NCI-H187 treated with DMSO at 0.1 percent for 48 hours (cell line): ENCODE measurements at places on chromosomes 16 and 17.

DNA sequence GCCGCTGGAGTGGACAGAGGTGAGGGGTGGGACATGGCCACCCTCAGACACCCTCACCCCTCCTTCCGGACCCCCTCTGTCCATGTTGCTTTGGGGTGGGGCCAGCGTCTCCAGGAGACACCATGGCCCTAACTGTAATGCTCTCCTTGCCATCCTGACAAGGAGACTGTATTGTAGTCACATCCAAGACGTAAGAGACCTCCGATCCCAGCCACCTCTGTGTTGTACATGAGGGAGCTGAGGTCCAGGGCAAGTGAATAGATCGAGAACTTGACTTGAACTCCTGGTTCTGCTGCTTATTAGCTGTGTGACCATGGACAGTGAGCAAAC is 30.2 kb downstream of the POLR3E start:
- no peak for DNase-seq

DNA sequence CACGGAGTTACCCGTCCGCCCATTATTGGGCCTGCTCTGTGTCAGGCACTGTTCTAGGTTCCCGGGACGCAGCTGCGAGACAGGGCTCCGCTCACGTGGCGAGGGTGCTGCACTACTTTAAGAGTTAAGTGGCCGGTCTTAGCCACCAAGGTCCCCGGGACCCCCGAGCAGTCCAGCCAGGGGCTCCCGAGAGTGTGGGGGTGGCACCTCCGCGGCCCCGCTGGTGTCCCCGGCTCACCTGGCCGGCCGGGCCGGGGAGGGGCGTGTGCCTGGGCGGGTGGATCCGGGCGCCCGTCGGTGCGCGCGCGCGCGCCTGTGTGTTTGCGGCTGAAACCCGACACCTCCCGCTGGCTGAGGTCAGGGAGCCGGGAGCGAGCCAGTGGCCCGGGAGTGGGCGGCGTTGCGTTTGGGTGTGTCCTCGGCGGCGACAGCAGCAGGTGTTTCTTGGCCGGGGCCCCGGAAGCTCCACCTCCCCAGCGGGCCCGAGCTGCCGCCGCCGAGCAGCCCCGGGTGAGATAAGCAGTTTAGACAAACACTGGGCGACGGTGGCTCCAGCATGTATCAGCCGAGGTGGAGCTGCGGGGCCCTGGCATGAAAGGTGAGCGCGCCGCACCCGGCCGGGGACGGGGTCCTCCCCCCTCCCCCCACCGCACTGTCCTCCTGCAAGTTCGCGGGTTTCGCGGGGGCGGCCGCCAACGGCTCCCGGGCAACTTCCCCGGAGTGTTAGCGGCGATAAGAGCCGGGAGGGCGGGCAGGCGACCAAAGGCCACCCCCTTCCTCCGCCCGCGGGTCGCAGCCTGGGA is at the start of gene GSE1:
Gene GSE1 (plus strand): TSS at position 522 of the 803 bp plus-strand sequence. CDS start 70 bp downstream, at position 592.
- no peak for DNase-seq

- DNase-seq: no peak
Observed at GRCh38 chr16:72500545-72500944, 328.6 kb upstream of the PMFBP1 start.

DNA sequence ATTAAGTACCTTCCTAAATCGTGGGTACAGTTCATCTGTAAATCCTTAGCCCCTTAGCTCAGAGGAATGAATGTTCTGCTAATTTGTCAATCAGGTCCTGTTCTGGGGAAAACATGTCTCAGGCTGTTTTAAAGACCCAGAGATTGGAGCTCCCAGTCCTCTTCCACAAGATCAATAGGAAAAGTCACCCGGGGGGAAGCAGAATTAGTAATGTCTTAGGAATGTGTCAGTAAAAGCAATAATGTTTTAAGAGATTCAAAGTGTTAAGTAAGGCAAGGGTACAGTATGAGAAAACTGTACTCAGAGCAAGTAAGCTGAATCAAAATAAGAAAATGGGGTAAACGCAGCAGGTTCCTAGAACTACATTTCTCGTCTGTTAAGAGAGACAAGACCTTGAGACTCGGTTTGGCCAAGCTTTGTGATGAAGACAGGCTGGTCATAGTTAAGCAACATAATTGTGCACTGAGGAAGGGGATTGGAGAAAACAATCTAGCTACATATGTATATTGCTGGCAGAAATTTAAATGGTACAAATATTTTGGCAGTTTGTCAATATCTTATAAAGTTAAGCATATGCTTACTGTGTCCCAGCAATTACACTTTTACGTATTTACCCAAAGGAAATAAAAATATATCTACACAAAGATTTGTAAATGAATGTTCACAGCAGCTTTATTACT is 192.9 kb upstream of the C17orf78 start:
- DNase-seq: no peak

- no peak for DNase-seq
Observed at GRCh38 chr17:32795339-32795979, 81.5 kb downstream of the MYO1D start.
